Glutamatergic neuron (in vitro differentiated cells): ENCODE measurements at places on chromosomes 5 and 9. TPM values are rescaled to one million over a fixed set of nuclear protein-coding genes. Genes with fewer than 3 reads are reported as not detected.

PALM2AKAP2 gene
- 1.0 TPM for total RNA-seq

DNA sequence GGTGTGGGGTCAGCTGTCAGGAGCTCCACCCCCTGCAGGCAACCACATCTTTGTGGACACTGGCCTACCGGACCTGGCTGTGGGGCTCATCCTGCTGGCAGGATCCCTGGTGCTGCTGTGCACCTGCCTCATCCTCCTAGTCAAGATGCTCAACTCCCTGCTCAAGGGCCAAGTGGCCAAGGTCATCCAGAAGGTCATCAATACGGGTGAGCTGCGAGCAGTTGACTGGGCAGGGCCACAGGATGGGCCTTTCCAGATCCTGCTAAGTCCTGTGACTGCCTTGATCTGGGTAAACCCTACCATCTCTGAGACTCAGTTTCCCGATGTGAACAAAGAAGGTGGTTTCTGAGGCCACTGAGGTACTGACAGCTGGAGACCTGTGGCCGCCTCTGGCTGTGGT, 6.5 kb downstream of the PFN3 start:
- no peak for DNase-seq

GRCh38 chr5:131378721-131379541, 115.1 kb downstream of the CDC42SE2 start:
- no peak for DNase-seq

DNA sequence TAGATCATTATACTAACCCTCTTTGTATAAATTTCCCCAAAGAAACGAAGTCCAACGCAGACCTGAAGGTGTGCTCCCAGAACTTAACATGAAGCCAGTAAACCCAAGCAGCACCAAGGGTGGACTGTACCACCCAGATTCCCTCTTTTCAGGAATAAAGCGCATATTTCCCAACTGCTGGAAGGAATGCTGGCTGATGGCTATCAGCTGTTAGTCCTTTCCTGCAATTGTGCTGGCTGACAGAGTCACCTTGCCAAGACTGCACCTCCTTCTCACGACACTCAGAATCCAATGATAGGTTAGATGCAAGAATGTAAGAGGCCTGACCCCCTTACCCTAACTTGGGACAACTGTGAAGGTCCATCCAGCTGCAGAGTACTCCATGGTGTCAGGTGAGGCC, 93.9 kb downstream of the MAPKAP1 start:
- no peak for DNase-seq

DNA sequence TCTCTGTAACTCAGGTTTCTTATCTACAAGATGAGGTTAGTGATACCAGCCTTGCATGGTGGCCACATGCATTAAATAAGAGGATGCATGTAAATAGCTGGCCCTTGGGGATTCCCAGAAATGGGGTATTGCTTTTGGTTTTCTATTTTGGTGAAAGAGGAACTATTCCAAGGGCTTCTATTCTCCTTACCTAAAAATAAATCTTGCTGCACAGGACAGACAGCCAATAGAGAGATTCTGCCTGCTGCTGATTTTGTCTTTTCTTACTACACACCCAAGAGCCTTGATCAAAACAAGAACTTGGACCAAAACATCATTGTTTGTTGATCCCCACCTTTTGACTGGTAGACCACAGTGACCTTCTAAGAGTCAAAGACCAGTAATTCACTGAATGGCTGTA, 161.8 kb downstream of the PJA2 start:
- DNase-seq = no peak
